Nucleus accumbens (tissue), 56 donors: ENCODE measurements at places on chromosomes 7 and 10.

- no peak for DNase-seq
Measured at GRCh38 chr10:28365840-28366239, 63.0 kb upstream of the MPP7 start.

DNA sequence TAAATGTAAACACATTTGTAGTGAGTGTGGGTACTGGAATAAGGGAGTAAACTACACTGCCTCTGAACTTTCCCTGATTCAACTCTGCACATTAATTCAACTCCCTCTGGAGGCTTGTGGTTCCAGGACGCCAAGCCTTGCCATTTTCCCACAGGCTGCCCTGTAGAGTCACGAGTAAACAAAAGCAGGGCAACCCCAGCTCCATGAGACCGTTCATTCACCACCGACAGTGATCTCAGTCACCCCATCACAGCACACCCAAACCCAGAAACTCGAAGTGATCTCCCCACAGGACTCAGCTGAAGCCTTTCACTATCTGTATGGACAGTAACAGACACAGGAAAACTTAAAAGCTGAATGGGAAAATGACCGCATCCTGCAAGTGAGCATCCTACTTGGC, 218.8 kb upstream of the FRMD4A start:
- no peak for DNase-seq

- DNase-seq = no peak
Measured at GRCh38 chr7:79749856-79750255, 296.4 kb upstream of the MAGI2 start.

GRCh38 chr10:76881477-76882220, 756.0 kb downstream of the KCNMA1 start:
- DNase-seq = no peak

- no peak for DNase-seq
Measured at GRCh38 chr10:30830315-30831230, 201.0 kb upstream of the LYZL2 start.

DNA sequence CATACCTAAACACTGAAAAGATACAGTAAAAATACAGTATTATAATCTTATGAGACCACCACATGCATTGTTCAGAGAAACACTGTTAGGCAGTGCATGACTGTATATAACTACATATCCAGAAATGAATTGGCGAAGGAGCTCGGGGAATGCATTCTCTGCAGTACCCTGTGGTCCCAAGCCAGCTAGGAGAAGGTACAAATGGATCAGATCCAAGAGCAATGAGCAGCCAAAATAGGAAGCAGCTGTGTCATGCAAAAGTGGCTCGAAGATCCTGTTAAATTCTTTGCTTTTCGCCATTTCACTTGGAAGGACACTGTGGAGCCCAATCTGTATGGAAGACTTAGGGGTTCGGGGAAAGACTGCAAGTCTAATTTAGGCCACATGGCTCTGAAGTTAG, 334.8 kb downstream of the TNS3 start:
- DNase-seq = no peak

GRCh38 chr7:142556740-142557139, 192.5 kb upstream of the PRSS1 start:
- DNase-seq = no peak

DNA sequence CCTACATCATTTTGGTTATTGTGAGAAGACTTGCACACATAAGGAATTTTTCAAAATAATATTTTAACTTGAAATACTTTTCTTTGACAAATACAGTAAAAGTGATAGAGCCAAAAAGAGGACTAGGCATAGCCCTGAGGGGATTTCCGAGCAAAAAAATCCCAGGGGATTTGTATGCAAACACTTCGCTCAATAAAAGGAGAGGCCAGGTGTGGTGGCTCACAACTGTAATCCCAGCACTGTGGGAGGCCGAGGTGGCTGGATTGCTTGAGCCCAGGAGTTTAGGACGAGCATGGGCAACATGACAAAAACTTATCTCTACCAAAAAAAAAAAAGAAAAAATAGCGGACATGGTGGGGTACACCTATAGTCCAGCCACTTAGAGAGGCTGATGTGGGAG, 193.0 kb downstream of the PCDH15 start:
- DNase-seq = no peak

DNA sequence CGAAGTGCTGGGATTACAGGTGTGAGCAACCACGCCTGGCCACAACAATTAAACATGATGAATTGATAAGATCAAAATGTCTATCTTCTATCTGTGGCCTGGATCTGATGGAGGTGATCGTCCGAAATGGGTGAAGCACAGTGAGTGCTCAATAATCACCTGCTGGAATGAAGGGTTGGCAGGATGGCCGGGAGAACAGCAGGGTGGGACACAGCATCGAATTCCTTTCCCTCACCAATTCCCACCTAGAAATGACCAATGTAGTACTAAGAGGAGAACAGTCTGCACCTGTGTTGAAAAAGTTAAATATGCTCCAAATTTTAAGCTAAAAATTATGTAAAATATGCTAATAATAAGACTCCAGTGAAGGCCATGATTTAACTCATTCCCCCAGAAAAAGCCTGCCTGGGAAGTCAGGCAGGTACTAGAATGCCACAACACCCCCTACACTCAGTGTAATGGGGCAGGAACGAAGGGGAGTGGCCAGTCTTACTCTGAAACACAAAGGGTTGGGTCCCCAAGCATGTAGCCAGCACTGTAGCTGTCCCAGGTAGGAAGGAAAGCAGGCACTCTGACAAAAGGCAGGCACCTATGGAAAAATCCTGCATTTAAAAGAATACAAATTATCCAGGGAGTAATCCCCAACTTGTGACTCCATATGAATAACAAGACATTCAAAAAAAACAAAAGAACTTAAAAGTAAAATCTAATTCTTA, 110.3 kb downstream of the VPS41 start:
- no peak for DNase-seq

DNA sequence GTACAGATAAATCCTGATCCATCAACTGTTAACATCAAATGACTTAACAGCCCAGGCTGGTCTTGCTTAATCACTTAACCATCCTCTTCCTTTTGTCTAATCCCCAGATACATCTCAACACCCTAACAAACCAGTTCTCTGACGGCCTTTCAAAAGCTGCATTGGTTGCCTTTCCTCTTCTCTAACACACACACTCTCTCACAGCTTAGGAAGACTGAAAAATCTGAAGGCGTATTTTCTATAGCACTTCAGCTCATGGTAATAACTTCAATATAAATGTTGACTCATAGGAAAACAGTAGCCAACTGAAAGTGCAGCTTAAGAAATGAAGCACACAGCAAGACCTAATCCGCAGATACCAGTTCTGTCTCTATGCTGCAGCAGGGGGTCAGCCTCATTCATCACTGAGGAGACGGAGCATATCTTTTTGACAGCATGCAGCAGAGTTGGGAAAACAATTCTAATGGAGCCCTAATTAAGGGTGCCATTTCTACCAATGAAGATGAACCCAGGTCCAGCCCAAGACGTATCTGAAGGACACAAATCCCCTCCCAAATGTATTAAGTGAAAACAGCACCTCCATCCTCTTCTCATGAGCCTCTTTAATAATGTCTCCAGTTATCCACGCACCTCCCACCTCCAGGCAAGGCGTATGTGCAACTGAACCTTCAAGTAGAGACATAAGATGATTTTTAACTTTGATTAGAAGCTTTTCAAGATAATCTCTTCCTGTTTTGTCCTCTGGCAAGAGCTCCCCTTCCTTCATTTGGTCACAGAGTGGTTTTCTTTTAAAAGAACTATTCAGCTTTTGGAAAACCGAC, 211.7 kb upstream of the NFE2L3 start:
- no peak for DNase-seq

DNA sequence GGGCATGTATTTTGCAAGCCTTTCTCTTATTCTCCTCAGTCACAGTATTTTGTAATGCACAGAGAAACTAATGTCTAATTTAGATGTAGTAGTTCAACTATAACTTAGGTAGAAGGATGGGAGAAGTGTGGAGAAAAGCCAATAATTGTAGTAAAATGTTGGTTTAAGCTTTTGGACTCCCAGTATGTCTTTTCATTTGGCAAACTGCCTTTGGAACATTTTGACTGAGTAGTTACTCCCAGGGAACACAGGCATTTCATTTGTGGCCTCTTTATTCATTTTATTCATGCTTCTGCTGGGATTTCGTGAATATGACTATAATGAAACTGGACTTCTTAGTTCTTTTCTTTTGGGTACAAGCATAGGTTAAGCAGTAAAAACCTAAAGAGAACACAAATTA, 79.0 kb downstream of the EXOC4 start:
- no peak for DNase-seq

DNA sequence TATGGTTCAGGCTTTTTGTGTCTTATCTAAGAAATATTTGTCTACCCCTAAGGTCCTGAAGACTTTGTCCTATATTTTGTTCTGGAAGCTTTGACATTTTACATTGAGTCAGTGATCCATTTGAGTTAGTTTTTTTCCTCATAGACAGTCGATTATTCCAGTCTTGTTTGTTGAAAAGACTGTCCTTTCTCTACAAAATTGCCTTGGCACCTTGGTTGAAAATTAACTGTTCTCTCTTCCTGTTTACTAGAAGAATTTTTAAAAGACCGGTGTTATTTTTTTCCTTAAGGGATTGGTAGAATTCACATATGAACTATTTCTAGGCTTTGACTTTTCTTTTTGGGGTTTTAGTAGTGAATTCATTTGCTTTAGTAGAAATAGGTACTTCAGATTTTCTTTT, 12.0 kb downstream of the PLEKHA1 start:
- no peak for DNase-seq

DNA sequence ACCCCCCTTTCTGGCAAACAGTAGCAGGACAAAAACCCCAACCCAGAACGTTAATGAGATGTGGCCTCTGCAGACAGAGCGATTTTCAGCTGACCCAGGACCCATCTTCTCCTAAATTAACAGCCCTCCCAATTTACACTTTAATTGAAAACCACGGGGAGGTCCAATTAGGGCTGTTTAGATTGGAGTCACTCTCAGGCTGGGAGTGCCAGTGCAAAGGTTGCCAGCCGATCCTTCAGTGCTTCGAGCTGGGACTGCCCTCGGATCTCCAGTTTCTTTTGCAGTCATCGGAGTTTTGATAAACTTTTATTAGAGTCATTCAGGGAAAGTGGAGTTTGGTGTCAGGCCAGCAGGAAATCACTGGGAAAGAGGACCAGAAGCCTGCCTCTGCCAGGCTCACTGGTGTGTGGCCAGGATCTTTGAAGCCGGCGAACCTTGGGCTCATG, 108.0 kb downstream of the DOCK1 start:
- no peak for DNase-seq

DNA sequence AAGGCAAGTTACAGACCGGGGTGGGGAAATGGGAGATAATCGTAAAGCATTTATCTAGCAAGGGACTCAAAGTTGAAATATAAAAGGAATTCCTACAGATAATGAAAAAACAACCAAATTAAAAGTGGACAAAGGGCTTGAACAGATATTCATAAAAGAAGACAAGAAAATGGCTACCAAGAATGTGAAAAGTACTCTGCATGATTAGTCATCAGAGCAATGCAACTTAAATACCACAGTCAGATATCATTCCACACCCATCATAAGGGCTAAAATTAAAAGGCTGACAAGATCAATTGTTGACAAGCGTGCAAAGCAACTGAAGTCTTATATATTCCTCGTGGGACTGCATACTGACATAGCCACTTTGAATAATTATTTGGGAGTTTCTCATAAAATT, 124.6 kb upstream of the RSU1 start:
- no peak for DNase-seq

GRCh38 chr7:51121931-51122425, 194.6 kb downstream of the COBL start:
- DNase-seq = no peak

GRCh38 chr7:50369143-50370026, 64.9 kb downstream of the IKZF1 start:
- DNase-seq = no peak

GRCh38 chr10:76375761-76376160, 944.3 kb downstream of the LRMDA start:
- DNase-seq = no peak

DNA sequence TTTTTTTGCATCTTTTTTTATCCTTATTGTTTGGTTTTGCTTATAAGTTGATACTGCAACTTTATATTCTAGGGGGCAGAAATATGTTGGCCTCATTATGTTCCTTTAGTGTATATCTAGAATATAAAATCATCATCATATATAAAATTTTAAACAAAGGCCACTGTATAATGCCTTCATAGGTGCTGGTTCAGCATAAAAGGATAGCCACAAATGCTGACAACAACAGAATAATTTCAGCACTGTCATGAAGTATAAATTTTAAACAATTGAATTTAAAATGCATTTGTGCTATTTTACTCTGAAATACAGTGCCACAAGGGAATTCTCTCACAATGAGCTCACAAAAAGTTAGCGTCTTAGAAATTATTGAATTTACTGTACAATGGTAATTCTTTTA, 285.9 kb downstream of the ATRNL1 start:
- DNase-seq = no peak

DNA sequence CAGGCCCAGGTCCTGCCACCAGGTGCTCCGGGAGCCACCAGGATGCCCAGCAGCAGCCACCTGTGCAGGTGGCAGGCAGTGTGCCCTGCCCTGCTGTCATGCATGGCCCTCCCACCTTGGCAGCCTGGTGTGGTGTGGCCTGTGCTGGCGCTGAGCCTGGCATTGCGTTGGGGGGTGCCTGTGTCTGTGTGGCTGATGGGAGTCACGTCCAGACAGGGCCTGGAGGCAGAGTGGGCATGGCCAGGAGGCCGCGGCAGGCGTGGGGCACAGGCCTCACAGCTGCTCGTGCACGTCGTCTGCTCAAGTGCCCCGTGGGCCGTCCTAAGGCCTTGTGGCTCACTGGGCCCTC, 8.7 kb downstream of the TTYH3 start:
- DNase-seq = no peak

DNA sequence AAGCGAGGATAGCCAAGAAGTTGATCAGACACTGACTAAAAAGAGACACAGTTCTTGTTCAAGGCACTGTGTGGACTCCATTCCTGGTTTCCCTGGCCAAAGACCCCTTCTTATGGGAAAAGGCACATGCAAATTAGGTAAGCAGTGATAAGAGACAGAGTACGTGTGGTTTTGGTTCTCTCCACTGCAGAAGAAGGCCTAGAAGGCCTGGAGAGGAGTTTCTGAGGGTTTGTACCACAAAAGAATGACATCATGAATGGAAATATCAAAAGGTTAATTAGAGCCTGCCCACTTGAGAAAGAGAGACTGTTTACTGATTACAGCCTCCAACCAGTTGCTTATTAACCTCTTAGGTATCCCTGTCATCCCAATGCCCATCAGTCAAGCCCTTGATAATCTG, 137.5 kb downstream of the ZNF365 start:
- DNase-seq = no peak
